ENCODE measurements at places on chromosomes 6 and 20.

DNA sequence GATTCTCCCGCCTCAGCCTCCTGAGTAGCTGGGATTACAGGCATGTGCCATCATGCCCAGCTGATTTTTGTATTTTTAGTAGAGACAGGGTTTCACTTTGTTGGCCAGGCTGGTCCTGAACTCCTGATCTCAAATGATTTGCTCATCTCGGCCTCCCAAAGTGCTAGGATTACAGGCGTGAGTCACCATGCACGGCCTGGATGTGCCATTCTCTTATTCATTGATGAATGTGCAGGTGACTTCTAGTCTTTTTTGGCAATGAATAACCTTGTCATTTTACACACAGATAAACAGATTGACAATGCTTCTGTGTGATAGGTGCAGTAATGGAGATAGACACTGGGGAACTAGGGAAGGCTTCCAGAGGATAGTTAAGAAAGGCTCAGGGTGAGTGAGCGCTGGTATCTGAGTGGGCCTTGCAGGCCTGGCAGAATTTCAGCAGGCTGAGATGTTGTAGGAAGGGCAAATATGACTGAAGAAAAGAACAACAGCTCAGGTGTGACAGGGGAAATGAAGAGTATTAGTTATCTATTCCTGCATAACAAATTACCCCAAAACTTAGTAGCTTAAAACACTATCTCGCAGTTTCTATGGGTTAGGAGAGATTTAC, 23.3 kb downstream of the PPARD start:
- DNase-seq: no peak

DNA sequence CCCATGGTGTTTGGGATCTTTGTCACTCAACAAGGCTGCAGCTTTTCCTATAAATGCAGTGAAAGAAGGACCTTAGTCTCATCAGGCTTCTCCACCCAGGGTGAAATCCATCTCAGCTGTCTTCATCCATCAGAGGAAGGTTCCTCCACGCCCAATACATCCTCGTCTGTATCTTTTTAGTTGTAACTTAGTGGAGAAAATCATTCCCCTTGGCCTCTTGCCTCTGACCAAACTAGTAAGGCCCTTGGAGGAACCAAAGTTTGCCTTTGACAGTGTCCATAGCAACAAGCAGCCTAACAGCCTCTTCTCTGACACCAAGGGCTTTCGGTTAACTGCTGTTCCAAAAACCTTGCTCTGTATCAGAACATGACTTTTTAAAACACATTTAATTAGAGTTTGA, 230.3 kb upstream of the ECI2 start:
- DNase-seq: no peak

- DNase-seq: no peak
Measured at GRCh38 chr20:23096986-23097520, 10.9 kb upstream of the CD93 start.

DNA sequence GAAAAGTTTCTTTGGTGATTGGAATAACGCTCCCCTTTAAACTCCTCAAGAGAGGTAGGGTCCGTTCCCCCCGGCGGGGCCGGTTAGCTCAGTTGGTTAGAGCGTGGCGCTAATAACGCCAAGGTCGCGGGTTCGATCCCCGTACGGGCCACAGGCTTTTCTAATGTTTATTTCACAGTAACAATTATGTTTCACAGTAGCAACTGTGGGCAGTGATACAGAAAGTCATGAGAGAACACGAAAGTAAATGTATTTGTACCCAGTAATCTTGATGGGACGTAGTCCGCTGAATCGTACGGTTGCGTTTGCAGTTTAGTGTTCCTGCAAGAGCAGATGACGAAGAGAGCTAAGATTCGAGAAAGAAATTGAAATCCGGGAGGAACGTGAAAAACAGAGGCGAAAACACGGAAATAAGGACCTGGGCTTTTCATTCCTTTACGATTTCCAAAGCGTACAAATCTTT, 505.5 kb downstream of the PRIM2 start:
- DNase-seq: no peak

DNA sequence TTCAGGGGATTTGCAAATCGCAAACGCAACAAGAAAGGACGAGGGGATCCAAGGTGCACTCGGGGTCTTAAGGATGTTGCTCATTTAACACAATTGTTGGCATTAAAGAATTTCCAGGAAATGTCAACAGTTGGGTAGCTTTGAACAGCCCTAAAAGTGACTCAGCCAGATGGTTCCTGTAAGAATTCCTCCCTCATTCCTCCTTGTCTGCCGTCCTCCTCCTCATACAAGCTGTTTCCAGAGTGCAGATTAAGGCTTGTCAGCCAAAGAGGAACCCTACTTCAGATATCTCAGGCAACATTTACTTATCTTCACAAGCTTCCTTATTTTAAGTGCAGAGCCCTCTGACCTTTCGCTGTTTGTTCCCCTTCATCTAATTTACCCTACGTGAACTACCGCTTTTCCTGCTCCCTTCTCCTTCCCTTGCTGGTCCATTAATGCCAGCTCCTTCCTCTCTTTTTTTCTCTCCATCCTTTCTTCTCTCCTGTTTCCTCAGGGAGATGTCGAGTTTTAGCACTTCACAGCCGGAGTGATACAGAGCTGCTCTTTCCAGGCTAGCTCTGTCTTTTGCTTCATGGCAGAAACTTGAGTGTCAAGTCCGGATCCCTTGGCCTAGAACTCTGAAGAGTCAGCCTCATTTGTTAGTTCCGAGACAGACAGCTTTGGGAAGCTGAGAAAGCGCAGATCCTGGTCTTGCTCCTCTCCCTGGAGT, 26.1 kb upstream of the TBC1D7 start:
- no peak for DNase-seq

GRCh38 chr20:23010096-23010495, 25.0 kb upstream of the SSTR4 start:
- no peak for DNase-seq
